ENCODE measurements at places on chromosomes 6 and 20.

GRCh38 chr6:135851442-135852271 lies at the start of gene PDE7B:
TSS of gene PDE7B (plus strand) at chr6:135851701.
- DNase-seq = peak; percentile 98

- DNase-seq = peak; percentile 47
Observed at GRCh38 chr6:44028789-44029310, 98.4 kb downstream of the MRPL14 start.

- DNase-seq = no peak
Observed at GRCh38 chr20:1920252-1920651, 25.0 kb downstream of the SIRPA start.

- DNase-seq = no peak
Observed at GRCh38 chr6:125219361-125219895, 65.9 kb downstream of the TPD52L1 start.

DNA sequence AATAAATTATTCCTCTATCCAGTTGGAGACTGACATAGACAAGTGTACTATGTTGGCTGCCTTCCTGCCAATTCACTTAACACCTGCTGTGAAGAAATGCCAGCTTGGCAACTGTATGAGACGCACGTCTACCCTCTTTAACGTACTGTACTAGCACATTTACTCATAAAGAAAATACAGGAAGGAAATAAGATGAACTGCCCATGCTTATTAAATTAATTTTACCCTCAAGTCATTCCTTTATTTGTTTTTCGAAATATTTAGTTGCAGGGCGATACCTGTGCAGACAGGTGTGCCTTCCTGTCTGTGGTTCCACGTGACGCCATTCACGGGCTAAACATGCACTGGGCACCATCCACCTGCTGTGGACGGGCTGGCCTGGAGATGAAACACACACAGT lies 52.0 kb downstream of the PSMG4 start:
- no peak for DNase-seq
